ENCODE measurements at places on chromosomes 6 and 20.

DNA sequence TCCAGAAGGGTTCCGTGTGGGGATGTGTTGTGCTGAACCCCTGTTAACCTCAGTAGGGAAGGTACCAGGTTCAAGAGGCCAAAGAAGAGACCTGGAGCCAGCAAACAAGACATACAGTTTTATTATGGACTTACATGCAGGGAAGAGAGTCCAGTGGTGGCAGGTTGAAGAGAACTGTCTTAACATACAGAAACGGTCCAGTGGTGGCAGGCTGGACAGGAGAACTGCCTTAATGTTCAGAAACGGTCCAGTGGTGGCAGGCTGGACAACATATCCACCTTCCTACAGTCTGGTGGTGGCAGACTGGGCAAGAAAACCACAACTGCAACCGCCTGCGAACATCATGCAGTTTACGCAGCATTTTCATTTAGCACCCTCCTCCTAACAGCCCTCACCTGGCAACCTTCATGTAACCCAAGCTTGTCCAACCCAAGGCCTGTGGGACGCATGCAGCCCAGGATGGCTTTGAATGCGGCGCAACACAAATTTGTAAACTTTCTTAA lies 75.9 kb downstream of the PHACTR3 start:
- no peak for DNase-seq

GRCh38 chr6:139028215-139028657 lies 309 bp upstream of the ABRACL start:
- DNase-seq, result no peak

GRCh38 chr20:46965477-46965876 lies 70.8 kb downstream of the EYA2 start:
- DNase-seq, result no peak

- no peak for DNase-seq
These were observed 73.2 kb downstream of the RSPO3 start for GRCh38 chr6:127191716-127192115.

- no peak for DNase-seq
These were observed 125.5 kb downstream of the ELOVL4 start for GRCh38 chr6:79821859-79822258.

GRCh38 chr6:39249278-39249677 lies 20.0 kb upstream of the KCNK5 start:
- DNase-seq, result no peak

DNA sequence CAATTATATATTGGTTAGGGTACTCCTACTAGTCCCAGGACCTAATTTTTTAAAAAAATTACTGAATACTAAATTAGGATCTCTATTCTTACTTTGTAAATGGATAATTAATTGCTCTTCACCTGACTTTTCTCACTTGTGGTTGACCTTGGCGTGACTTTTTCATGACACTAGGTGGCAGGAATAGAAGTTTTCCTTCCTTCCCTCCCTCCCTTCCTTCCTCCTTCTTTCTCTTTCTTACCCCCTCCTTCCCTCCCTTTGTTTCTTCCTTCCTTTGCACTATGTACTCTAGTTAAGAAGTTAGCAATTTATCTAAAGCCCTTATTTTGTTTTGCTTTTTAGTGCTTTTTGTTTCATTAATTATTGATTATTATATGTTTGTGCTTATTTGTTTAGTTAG lies 20.4 kb upstream of the HBS1L start:
- DNase-seq, result no peak

- no peak for DNase-seq
These were observed 68.9 kb upstream of the TULP1 start for GRCh38 chr6:35581633-35582032.

GRCh38 chr6:35019171-35019570 lies 122.0 kb downstream of the TCP11 start:
- no peak for DNase-seq

DNA sequence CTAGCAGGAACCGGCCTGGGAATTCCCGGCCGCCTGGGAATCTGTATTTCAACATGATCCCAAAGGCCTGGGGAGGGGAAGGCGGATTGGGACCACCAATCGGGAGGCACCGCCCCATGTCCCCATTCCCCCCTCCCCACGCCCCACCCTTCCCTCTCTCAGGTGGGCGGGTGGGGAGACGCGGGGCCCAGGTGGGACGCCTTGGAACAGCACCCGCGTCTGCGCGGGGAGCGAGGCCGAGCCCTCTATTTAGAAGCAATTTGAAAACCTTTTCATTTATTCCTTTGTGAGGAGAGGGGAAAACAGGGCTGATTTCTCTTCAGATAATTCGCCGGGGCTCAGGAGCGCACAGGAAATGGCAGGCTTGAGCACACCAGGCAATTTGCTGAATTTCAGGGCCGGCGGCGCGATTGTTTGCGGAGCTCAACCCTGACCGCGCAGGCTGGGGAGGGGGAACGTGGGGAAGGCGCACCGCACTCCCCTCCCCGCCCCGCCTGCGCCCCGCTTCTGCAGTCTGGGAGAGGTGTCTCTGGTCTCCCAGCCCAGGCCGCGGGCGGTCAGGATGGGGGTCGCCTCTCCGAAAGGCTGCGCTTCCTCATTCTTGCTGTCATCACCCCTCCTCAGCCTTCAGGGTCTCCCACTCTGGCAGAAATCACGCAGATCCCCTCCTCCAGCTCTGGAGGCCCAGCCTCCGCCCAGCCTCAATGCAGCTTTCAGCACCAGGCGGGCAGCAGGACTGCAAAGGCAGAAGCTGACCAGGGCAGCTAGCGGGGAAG lies 170.0 kb downstream of the GRM4 start:
- DNase-seq, result no peak

GRCh38 chr6:36204068-36204753 lies 7.7 kb downstream of the BRPF3 start:
- no peak for DNase-seq

- no peak for DNase-seq
These were observed 256.7 kb downstream of the KIF16B start for GRCh38 chr20:16316513-16316912.

GRCh38 chr6:163935158-163935762 lies 520.7 kb downstream of the QKI start:
- no peak for DNase-seq

GRCh38 chr6:167150941-167151549 lies 6.7 kb downstream of the GPR31 start:
- no peak for DNase-seq

GRCh38 chr6:75946146-75946831 lies 126.2 kb downstream of the IMPG1 start:
- no peak for DNase-seq

DNA sequence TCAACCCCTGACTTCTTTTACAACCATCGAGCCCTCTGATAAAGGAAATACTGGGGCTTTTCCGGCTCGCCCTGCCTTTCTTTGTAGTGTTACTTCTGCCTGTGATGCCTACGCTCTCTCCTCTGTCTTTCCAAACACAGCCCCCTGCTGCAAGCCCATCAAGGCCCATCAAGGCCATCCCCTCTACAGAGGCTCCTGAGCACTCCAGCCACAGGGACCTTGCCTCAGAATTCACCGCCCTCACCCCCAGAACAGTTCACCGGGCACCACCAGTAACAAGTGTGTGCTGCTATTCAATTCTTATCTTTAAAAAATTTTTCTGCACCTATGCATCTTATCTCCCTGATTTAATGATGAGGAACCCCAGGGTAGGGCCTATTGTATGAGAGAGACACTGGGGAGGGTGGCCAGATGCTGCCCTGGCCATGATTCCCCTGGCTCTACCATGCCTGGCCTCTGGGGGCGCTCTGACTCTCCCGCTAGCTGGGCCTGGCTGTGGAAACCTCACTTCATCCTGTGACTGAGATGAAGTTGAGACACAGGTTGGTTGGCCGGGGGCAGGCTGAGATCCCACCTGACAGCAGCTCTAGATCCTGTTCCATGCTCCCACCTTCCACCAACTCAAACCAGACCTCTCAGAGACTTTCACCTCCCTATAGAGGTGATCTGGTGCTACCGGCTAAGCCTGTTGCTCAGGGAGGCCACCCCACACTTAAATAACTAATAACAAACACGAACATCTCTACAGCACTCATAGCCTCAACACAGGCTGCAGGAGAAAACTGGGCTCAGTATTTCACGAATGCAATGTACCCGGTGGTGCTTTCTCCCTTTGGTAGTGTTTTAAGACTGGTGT lies 19.2 kb upstream of the GLP1R start:
- DNase-seq, result no peak

- no peak for DNase-seq
These were observed 56.4 kb downstream of the TRDN start for GRCh38 chr6:123580331-123580730.
